ENCODE measurements at places on chromosomes 7 and 10. TPM values are rescaled to one million over a fixed set of nuclear protein-coding genes. Genes with fewer than 3 reads are reported as not detected.

The CPA2 gene
- 0.49 TPM for polyA plus RNA-seq

The ASAH2 gene
- polyA plus RNA-seq = 1.8 TPM

The THSD7A gene
- 3.7 TPM for polyA plus RNA-seq

The GPRIN2 gene
- polyA plus RNA-seq = 0.24 TPM

The VAX1 gene
- not detected for polyA plus RNA-seq

The POU6F2 gene
- not detected for polyA plus RNA-seq

The NUTM2D gene
- 7.2 TPM for polyA plus RNA-seq

The TRIM56 gene
- 7.6 TPM for polyA plus RNA-seq

GRCh38 chr10:62626079-62626478, 178.4 kb upstream of the ADO start:
- DNase-seq = no peak

GRCh38 chr7:151459726-151460473, 20.0 kb upstream of the CRYGN start:
- peak; percentile 54 for DNase-seq

GRCh38 chr10:62224606-62225005, 44.0 kb downstream of the RTKN2 start:
- DNase-seq = no peak

GRCh38 chr7:117072620-117073118, 119.4 kb downstream of the ST7 start:
- no peak for DNase-seq

DNA sequence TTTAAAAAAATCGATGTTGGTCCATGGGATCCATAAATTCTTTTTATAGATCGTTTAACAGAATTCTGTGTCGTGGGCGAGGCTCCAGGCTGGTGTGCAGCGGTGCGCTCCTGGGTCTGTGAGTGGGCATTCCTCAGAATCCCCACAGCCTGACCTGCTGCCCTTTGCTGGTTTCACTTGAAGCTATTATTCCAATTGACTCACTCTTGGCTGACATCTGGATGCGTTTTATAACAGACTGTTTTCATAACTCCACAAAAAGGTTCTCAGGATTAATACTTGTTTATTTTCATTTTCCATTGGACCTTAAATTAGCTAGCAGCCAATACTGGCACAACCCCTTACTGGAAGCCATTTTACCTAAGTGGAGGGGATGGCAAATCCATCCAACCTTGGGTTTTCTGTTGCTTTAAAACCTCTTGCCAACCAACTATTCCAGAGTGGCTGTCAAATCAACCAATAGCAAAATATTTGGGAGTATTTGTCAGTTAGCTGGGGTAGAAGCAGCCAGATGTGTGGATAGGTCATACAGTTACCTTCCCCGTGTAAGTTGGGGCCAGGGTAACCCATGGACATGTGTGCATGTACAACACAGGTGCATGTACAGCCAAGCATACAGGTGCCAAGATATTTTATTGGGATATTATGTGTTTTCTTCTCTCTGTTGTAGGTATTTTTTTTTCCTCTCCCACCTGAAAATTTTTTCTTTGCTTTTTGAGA, 160.7 kb upstream of the ZNF32 start:
- no peak for DNase-seq

DNA sequence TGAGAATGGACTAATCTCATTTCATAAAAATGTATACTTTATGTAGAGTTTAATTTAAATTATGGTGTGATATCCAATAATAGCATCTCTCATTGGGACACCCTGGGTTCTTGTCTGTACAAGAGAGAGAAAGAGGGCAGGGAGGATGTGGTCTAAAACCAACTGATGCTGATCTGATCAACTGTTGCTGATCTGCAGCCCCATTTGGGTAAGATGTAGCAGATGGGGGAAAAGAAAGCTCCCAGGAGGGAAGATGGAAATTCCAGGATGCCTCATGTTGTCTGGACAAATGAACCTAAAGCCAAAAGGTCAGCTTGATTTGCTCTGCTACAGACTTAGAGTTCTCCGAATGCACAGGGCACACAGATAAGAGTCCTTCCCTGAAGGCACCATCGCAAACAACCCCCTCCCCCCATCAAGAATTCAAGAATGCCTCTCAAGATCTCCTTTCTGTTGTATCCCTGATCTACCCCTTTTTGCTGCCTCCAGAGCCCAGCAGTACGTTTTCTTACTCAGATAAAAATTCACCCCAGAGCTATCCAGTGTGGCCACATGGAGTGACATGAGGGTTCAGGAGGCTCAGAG, 171.4 kb upstream of the INHBA start:
- DNase-seq = no peak

DNA sequence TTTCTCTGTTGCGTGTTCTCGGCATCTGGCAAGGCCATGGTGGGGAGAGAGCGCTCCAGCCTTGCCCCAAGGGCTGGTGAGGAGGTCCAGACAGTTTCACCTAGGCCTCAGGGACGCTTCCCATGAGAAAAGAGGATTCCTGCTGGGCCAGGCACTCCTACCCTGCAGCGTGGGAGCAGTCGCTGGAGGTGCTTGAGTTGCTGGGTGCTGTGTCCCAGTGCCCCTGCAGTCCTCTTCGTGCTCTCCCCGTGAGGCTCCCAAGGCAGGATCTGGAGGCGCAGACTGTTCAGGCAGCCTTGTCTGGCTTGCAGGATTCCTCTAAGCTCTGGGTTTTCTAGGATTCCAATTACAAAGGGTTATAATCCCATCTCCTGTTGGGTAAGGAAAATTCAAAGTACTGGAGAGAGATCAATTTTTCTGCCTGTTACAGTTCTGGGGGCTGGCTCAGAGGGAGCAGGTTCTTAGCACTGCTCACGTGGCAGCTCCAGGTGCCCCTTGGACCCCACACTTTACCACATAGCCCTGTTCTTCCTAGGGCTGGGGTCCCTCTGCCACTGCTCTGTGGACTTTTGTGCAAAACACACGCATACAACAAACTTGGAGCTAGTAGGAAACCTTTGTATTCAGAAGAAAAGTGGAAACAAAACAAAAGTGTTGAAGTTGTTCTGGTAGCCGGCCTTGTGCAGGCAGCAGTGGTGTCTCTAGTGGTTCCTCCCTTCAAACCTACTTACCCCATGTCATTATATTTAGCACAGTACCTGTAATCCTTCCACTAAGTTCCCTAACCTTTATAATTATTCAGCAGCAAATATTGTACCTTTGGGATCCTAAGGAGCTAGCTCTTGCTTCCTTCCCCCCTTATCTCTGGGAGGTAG, 60.5 kb downstream of the CCNY start:
- DNase-seq = no peak

DNA sequence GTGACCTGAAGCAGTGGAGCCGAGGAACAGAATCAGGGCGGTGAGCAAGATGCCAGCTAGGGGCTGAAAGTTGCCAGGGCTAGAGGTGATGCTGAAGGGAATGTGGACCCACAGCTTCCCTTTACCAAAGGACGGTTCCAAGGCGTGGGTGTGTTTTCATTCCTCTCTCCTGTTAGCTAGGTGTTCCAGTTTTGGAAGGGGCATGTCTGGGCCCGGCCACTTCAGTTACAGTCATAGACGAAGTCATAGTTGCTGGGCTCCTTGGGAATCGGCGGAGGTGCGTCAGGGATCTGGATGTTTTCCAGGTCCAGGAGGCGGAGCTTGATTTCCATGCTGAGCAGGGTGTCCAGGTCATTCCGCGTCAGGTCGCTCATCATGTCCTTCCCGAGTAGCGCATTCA, 131.0 kb upstream of the AOAH start:
- no peak for DNase-seq

- DNase-seq = no peak
Observed at GRCh38 chr7:73618538-73618937, 5.8 kb downstream of the MLXIPL start.

DNA sequence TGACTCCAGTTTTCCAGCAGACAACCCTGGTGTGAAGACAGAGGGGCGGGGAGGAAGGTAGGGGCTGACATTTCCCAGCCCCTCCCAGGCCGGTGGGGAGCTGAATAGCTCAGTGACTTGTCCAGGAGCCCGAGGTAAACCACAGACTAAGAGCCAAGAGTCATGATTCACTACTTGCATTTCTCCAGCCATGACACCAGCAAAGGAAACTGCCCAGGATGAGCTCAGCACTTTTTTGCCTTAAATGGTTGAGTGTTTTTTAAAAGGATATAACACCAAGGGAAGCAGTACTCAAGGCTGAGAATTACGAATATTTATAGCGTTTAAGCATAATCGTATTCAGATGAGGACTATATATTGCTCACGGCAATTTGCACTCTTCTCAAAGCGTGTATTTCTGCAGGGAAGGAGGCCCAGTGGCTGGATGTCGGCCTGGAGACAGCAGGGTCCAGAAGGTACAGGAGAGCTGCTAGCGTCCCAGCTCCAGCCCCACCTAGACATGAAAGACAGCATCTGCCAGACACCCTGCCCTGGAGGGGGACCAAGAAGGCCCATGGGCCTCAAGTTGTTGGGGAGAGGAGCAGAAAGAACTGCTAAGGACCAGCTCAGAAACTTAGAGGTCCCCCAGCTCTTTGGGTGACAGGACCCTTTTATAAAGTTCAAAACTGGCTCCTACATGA, 141.4 kb downstream of the GRID1 start:
- DNase-seq = peak; percentile 13

DNA sequence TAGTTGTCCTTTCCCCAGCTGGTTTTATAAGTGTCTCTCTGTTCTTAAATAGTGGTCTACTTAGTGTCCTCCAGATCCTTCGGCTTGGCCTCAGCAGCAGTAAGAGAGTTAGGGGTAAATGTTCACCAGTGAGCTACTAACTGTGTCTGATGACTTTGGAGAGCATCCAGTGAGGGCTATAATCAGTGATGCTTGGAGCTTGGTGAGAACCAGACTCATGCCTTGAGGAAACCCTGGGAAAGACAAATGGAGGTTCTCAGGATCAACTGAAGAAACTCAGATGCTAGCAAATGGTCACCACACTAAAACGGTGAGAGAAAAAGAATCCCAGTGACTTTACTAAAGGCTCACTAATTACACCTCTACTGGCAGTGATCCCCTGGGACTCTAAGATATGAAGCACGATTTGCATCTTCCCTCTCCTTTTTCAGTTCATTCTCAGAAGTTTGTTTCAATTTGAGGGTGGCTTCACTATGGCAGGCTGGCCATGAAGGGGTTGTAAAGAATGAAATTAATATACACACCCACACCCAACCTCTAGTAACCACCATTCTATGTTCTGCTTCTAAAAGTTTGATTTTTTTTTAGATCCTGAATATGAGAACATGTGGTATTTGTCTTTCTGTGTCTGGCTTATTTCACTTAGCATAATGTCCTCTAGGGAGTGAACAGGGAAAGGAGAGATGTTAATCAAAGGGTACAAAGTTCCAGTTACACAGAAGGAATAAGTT, 177.9 kb downstream of the PDE1C start:
- DNase-seq = no peak

DNA sequence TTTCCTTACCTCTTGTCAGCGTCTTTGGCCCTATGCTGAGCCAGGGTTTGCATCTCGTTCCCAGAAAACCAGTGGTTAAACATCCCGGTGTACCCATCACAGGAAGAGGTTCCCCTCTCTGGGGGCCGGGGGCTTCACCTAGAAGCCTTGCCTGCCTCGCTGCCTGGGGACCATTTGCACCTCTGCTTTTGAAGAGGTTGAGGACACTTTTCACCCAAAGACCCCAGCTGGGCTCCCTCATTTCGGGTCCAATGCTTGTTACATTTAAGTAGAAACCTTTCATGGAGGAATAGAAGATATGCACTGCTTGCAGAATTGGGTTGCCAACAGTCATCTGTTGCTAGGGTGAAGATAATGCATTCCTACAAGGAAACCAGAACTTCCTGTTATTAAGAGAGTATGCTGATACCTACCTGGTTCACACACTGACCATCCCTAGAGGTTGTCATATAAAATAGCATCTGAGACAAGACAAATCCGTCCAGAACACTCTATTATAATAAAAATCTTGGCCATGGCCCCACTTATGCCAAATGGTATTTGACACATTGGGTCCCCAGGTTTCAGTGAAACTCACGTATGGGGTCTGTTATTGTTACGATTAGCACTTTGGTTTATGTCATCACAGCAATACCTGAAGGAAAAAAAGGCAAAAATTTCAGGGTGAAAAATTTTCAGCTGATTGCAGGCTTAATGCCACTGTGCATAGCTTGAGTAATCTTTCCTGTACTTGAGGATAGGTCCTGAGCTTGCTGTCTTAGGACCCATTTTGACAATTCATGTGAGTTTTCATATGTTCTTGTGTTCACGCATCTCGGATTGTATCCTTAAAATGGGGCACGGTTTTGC, 917 bp downstream of the ZNF365 start:
- DNase-seq = no peak

GRCh38 chr7:111183321-111183720, 92.4 kb downstream of the LRRN3 start:
- DNase-seq = no peak

DNA sequence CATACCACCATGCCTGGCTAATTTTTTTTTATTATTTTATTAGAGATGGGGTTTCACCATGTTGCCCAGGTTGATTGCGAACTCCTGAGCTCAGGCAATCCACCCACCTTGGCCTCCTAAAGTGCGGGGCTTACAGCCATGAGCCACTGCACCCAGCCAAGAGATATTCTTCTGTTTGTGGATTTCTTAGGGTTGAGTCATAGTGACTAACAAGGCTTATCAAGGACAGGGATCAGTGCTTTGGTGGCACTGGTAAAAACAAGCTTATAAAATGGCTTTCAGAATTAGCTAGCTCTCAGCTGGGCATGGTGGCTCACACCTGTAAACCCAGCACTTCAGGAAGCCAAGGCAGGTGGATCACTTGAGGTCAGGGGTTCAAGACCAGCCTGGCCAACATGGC, 122.4 kb downstream of the ZNF248 start:
- no peak for DNase-seq

GRCh38 chr10:63977329-63977923, 456.2 kb downstream of the REEP3 start:
- no peak for DNase-seq

DNA sequence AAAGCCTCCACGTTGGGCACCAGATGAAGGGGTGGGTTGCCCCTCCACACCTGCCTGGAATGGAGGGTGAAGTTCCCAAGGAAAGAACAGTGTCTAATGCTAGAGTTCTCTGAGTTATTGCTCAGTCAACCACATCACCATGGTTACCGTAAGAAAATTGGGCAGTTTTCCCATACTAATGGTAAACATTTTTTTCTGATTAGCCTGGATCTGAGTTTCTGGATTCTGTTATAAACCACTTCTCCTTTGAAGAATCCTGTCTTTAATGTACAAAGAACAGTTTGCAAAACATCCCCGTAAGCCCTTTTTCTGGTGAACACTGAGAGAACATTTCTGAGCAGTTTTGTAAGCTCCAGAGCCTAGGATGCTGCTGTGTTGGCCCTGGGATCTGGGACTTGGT, 45.5 kb downstream of the ABCC2 start:
- DNase-seq = no peak

Data from forelimb muscle (tissue), 1 donor.